Tongue (tissue), 3 donors: ENCODE measurements at places on chromosomes 3 and 15. TPM values are rescaled to one million over a fixed set of nuclear protein-coding genes. Genes with fewer than 3 reads are reported as not detected.

- DNase-seq: no peak
Observed at GRCh38 chr15:39592500-39592899, 11.6 kb downstream of the THBS1 start.

DNA sequence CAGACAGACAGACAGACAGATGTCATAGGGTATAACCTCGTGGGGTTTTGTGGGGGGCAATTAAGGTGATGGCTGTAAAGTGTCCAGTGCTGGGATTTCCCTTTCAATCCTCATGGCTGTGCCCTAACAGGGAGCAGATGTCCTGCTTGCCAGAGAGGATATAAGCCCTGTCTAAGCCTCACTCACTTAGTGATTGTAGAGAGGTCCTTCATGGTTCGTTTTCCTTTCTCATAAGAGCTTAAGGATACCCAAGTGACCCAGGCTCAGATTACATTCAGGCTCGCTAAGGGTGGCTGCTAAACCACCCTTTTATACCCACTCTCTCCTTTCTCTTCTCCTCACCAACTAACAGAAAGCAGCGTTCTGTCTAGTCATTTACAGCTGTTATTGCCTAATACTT lies 19.2 kb downstream of the LYSMD2 start:
- no peak for DNase-seq

- no peak for DNase-seq
Observed at GRCh38 chr3:37217098-37217849, 42.9 kb upstream of the LRRFIP2 start.

GRCh38 chr15:52294881-52295420 lies 653 bp downstream of the MYO5C start:
- no peak for DNase-seq

DNA sequence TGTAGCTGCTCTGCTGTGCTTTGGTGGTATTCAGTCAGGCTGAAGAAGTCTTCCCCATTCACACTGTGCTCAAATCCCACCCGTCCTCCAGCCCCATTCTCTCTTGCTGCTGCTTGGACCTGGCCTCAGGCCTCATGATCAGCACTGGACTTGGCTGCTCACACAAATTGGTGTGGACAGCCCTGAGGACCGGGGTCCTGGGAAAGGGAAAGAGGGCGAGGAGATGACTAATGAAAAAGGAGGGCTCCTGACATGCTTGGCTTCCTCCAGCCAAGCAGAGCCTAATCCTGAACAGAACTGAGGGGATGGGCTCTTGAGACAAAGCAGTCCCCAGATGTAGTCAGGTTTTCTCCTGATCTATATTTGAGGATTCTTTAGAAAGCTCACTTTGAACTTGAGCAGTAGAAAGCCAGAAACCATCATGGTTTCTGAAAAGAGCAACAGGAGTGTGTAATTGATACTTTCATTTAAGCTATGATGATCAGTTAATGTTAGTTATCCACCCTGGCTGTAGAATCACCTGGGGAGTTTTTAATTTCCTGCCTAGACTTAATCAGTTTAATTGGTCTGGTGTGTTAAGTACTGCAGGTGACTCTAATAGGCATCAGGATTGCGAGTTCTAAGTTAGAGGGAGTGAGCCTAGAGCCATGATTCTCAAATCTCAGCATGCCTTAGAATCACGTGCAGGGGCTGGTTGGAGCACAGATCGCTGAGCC lies 79.4 kb upstream of the THBS1 start:
- no peak for DNase-seq

DNA sequence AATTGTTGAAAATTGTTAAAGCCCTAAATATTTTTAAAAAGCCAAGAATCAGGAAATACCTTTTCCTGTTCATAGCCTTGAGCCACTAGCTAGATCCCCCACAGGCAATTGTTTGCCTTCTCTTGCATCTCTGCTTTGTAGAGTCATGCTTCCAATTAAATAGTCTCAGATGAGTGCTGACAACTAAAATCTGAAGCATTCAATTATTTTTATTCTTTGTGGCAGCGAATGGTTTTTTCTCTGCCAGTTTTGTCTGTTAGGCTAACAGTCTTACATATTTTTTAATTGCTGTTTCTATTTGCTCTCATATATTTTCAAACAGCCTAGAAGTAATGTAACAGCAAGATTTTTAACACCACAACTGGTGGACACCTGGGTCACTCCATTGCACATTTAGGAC lies 277.1 kb upstream of the GBE1 start:
- DNase-seq: no peak

DNA sequence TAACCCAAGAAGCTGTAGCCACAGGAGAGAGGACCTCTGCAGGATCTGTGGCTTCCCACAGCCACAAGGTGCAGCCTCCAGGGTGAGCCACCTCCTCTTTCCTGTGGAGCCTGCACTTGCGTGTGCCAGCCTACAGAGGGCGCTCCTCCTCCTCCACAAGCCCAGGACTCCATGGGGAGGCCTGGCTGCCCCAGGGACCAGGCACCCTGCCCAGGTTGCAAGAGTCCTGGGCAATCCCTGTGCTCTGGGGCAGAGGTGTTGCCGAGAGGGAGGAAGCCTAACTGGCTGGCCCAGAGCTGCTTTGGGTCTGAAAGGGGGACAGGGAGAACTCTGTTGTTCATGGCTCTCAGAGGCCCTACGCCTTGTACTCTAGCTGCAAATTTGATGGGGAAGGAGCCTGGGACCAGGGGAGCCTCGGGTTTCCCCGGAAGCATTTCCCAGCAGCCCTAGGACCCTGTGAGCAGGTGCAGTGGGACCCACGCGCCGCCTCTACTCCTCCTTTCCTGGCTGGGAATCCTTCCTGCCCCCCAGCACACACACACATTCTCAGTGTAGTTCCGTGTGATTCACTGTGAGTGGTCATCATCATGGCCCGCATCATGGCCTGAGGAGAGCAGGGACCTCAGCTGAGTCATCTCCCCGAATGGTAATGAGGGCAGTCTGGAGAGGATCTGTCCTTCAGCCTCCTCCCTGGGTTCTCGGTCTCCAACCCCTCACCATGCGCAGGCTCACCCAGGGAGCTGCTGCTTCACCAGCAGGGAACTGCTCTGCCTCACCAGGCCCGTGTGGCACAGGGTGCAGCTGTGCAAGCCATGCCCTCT lies 24.3 kb downstream of the TBC1D21 start:
- no peak for DNase-seq

- peak; percentile 82 for DNase-seq
Observed at GRCh38 chr3:192917028-192917403, 640 bp downstream of the MB21D2 start.

- DNase-seq: peak; percentile 21
Observed at GRCh38 chr3:153285194-153285641, 123.2 kb downstream of the RAP2B start.

DNA sequence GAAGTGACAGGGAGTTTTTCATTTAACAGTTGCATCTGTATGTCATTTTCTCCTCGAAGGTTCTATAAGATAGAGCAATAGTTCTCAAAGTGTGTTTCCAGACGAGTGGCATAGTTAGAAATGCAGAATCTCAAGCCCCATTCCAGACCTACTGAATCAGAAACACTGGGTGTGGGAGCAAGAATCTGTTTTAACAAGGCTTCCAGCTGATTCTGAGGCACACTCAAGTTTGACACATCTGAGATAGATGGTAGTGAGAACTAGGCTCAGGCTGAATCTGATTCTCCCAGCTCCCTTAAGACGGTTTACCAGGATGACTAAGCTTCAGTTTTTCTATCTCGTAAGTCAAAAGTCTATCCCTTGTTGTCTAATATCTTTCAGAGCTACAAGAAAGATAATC lies 159.8 kb upstream of the NUDT16 start:
- DNase-seq: no peak

- no peak for DNase-seq
Observed at GRCh38 chr3:170055209-170055608, 17.4 kb downstream of the GPR160 start.

DNA sequence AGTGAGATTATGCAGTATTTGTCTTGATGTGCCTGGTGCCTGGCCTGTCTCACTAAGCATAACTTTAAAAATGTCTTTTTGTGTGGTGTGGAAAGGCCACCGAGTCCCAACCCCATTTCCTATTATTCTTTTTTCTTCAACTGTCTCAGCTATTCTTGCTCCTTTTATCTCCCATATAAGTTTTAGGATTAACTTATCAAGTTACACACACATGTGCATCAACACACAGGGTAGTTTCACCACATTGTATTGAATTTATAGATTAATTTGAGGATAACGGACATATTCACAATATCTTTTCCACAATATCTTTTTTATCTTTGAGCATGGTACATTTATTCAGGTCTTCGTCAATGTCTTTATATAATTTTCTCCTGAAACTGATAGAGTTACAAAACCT lies 127.6 kb downstream of the RYR3 start:
- no peak for DNase-seq

- no peak for DNase-seq
Observed at GRCh38 chr3:70989174-70989573, 594.4 kb downstream of the FOXP1 start.

GRCh38 chr15:50854601-50855490 lies 53.6 kb upstream of the AP4E1 start:
- peak; percentile 50 for DNase-seq

DNA sequence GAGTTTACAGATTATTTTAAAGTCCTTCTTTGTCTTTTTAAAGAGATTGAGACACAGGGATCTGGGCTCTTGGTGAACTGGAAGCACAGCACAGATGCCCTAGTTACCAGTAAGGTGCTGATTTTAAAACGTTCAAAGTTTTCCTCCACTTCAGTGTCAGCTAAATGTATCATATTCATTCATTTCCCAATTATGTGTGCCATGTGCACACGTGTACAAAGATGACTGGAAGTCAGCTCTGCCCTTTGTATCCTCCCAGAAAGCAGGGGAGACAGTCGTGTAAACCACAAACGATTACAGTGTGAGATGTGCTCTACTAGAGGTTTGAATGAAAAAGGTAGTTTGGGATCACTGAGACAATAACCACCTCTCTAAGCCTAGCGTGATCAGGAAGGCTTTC lies 730 bp downstream of the ZKSCAN7 start:
- DNase-seq: peak; percentile 4

DNA sequence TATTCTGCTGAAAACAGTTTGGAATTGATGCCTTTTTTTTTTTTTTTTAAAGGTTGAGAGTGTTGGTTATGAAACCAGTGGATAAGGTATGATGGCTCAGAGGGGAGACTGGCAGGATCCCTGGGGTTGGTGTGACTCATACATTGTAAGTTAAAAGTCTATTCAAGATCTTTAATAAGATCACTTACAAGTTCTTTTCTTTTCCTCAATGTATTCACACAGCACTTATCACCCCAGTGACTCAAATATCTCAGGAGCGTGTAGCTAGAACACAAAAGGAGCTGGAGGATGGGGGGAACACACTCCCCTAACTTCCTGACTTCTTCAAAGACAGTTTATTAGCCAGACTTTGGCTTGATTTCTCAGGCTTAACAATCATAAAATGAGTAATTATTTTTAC lies 285.3 kb downstream of the SV2B start:
- no peak for DNase-seq

- DNase-seq: no peak
Observed at GRCh38 chr15:53122818-53123217, 332.7 kb upstream of the ONECUT1 start.

GRCh38 chr15:63986751-63987341 lies 59.4 kb downstream of the DAPK2 start:
- no peak for DNase-seq

DNA sequence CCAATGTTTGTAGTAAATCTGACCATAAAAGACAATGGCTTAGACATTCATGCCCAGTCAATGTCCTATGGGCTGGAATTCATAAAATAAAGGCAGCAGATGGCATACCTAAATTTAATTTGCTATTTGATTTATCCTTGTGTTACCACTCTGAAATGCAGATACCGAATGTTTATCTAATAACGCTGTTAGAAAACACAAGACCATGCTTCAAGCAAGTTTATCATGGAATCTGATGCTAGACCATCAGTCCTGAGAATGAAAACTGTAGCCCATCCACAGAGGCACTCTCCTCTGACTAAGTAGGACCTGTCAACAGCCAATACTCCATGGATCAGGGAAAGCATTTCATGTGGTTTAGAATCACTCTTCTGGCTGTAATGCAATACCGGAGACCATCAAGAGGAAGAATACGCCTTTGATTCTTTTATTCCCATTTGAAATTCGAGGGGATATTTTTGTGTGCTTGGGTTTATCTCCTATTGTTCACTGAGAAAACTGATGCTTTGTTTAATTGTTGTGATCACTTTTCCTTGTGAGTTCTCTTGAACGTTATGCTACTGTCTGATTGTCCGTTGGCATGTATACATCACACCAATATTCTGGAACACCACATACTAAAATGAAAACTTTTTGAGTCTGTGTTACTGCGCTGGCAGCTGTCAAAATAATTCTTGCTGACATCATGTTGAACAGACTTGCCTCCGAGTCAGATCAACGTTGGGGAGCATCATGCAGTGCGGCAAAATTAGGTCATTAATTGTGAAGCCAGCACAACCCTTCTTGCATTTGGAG lies 12.1 kb upstream of the CPB1 start:
- DNase-seq: peak; percentile 32

DNA sequence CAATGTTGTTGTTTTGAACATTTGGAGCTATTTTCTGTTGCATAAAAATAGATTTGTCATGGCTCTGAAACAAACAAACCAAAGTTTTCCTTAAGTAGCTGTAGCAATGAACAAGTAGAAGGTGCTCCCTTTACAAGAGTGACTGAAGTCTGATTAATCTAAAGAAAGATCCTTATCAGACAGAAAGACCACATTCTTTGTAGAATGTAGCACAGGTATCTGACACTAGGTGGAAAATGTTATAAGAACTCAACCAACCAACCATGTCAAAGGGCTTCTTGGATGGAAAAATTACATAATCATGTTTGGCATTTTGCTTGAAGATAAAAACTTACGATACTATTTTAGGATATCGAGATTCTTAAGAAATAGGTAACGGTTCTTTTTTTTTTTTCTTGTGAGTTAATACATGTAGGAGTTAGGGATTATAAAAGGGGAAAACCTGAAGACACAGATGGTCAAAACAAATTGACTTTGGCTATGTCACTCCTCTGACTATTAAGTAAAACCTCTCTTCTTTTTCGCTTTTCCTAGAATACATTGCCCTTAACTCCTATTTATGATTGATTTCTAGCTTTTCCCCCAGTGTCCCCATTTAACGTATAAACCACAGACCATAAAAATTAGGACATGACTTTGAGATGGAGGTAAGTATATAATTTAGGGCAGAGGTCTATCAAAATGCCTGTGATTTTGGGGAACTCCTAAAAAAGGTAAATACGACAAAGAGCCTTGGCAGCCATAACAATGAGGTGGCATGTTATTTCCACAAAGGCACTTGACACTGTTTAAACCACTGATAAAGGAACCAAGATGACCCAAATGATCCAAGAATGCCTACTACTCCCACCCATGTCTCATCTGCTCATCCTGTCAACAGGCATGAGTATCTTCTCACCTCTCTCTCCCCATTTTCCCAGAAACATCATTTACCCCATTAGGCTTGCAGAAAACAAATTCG lies 72.0 kb downstream of the CCR4 start:
- DNase-seq: no peak

- peak; percentile 68 for DNase-seq
Observed at GRCh38 chr3:107598926-107599771, 76.4 kb downstream of the BBX start.

GRCh38 chr3:144687862-144688261 lies 716.2 kb downstream of the DIPK2A start:
- no peak for DNase-seq

UACA gene
- 139 TPM for total RNA-seq

RTP1 gene
- 1.0 TPM for total RNA-seq

ITIH1 gene
- total RNA-seq: not detected

ADCY5 gene
- total RNA-seq: 11.1 TPM
